Cardiac muscle cell (in vitro differentiated cells and primary cell): ENCODE measurements at places on chromosomes 1 and 21. TPM values are rescaled to one million over a fixed set of nuclear protein-coding genes. Genes with fewer than 3 reads are reported as not detected.

DNA sequence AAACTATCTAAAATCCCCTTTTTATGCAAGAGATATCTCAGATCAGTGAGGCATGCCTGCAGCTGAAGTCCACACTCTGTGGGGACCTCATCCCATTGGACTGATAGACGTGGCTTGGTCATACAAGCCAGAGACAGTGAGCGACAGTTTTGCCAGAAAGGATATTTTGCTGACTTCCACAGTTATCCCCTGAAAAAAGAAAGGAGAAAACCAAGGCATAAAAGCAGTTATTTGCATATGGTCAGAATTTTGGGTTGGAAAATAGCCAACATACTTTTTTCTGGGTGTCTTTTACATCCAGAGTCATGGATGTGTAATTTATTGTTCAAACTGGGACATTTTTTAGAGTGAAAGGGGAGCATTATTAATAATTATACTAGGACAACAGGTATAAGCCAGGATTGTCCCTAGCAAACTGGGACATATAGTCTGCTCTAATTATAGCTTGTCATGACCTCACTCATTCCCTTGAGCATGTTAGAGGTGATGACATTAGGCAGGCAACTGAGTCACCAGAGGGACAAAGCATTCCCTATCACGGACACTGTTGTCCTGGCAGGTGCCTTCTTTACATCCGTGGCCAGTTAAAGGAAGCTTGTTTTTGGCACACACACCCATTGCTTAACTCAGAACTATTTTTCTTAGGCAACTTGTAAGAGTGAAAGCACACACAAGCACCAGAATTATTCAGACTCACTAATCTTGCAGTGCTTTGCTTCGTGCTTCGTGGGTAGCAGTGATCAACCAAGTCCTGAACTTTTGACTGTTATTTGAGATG is 65.5 kb downstream of the PRRX1 start:
- DNase-seq = peak; percentile 76

Gene RIPPLY3
- 0.22 TPM in 1 of 2 replicates, not detected in the other for polyA plus RNA-seq

Gene SLC37A1
- polyA plus RNA-seq = 3.5 and 6.0 TPM in 2 replicates

Gene FCRL1
- polyA plus RNA-seq = not detected in 2 replicates

- peak; percentile 81 for DNase-seq
These were observed 68.1 kb downstream of the JAK1 start for GRCh38 chr1:64898107-64898861.
